ENCODE measurements at places on chromosomes 3 and 15. TPM values are rescaled to one million over a fixed set of nuclear protein-coding genes. Genes with fewer than 3 reads are reported as not detected.

DNA sequence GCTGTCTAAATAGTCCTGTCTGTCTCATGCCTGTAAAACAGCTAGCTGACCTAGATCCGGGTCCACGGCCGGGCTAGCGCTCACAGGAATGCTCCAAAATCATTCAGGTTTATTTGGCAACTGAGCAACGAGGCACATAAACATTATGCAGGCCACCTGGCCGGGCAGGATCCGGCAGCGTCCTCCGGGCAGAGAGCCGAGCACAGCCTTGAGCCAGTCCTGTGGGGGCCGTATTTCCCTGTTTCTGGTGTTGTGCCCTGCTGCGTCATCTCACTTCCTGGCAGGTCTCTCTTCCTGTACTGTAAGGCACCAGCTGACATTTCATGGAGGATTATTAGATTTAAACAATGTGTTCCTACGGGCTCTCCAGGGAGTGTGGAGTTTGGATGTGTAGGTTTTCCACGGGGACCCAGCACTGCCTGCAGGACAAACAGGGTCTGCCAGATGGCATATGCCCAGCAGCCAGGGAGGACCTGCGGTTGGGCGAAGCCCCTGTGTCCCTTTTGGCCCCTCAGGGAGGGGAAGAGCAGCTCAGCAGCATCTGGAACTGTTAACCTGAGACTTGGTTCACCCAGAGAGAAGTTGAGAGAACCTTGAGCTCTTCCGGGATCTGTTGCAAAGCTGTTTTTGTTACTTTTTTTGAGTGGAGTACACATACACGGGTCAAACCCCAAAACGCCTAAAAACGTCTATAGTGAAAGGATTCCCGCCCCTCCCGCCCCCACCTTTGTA is 16.6 kb upstream of the LRRK1 start:
- DNase-seq: peak; percentile 93

TRH gene
- not detected for total RNA-seq

STAC gene
- total RNA-seq: 1.4 TPM

LXN gene
- 40.3 TPM for total RNA-seq

Data from breast epithelium (tissue), 4 donors.